Fibroblast of upper back skin (primary cell): ENCODE measurements at places on chromosomes 12 and 14.

DNA sequence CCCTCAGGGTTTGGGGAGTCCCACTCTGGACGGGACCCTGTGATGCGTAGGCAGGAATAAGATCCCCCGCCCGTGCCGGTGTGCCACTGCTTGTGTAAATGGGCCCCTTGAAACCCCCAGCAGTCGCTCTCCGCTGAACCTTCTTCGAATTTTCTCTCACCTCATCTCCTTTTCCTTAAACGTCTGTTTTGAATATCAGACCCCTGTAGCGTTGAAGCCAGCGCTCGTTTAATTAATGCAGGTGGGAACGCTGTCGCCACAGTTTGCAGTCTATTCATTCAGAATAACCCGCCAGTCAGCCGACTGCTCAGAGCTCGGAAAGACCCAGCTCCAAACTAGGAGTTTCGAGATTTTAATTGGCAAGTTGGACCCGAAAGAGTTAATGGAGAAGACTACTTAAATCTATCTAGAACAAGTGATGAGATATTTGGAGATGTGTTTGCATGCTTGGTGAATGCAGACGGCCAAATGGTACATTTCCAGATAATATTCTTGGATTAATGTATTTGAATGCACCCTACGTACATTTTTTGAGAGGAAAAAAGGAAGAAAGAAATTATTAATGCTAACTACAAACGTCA, 739 bp upstream of the PPP2R5E start:
- no peak for DNase-seq

- no peak for DNase-seq
These were observed 2.0 kb upstream of the SLCO1B3 start for GRCh38 chr12:20808521-20808920.

DNA sequence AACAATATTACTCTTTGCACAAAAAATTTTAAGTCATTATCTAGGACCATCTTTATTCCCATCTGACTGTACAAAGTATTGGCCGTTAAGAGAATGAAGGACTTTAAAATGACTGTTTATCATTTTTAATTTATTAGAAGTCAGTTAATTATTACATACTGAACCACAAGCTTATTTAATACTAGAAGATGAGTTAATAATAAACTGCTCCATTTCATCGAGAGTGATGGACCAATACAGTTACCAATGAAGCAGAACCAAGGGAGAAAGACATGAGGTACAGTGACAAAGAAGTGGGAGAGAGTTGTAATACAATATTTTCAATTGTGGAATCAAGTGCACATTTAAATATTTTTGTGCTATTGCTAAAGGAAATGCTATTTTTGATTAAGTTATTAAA, 83.3 kb downstream of the PTPRO start:
- no peak for DNase-seq

GRCh38 chr12:65907513-65907912, 83.2 kb downstream of the HMGA2 start:
- DNase-seq = no peak

- DNase-seq = peak; percentile 8
These were observed 441 bp downstream of the RAB5B start for GRCh38 chr12:55974308-55974730.

GRCh38 chr12:115762936-115763335, 514.6 kb downstream of the MED13L start:
- no peak for DNase-seq

- DNase-seq = peak; percentile 44
These were observed 2.1 kb upstream of the SLC11A2 start for GRCh38 chr12:51028126-51028812.

DNA sequence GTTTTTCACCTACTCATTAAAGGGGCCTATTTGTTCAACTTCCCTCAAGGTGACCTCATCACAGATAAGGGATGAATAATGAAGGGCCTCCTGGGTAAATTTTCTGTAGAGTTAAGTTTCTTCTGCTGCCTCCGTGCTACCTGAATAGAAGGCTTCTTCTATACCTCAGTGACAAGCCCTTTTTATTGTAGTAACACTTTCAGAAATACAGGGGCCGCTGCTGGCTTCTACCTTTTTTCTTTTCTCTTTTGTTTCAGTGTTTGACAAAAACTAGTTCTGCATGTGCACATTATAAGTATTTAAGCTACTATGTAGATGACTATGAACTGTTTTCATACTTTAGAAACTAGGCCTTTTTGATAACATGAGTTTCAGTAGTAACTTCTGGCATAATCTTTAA, 207.0 kb downstream of the NAV3 start:
- no peak for DNase-seq

- no peak for DNase-seq
These were observed 253.3 kb downstream of the ATXN7L3B start for GRCh38 chr12:74790931-74791330.

GRCh38 chr12:1877169-1877878, 41.1 kb downstream of the CACNA2D4 start:
- no peak for DNase-seq

GRCh38 chr12:91361864-91362263, 179.2 kb upstream of the DCN start:
- peak; percentile 45 for DNase-seq

GRCh38 chr14:68586896-68587751, 205.7 kb downstream of the ZFP36L1 start:
- DNase-seq = peak; percentile 62

- DNase-seq = no peak
These were observed 141.3 kb downstream of the CALM1 start for GRCh38 chr14:90538095-90538494.

DNA sequence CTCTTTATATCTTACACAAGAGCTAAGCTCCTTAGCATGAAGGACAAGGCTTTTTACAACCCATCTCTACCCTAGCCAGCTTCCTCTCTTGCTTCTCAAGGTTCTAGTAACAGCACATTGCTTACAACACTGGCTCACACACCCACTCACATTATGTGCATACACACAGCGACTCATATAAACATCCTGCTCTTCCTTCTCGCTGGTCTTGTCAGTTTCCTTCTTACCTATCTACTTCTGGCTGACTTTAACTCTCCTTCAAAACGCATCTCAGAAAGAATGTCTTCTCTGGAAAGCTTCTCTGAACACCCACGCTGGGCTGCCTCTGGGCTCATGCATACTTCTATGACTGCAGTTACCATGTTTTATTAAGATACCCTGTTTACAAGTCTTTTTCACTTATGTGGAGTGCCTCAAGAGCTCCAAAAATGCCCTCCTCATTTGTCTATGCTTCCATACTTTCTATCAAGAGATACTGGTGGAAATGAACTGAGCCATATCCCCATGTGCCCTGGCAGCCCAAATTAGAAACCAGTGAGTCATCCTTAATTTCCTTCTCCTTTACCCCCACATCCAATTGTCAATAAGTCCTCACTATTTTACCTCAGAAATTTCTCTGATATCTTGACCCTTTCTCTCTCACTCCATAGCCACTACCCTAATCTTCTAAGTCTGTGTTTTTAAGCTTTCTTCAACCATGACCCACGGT, 126.9 kb upstream of the KRAS start:
- peak; percentile 55 for DNase-seq

GRCh38 chr14:103445806-103446205, 60.6 kb downstream of the MARK3 start:
- no peak for DNase-seq

GRCh38 chr14:38870296-38870836, 232.7 kb downstream of the SEC23A start:
- no peak for DNase-seq

- DNase-seq = no peak
These were observed 232.1 kb downstream of the FOXN3 start for GRCh38 chr14:89184952-89185351.

- no peak for DNase-seq
These were observed 11.9 kb downstream of the NRDE2 start for GRCh38 chr14:90319634-90320541.

DNA sequence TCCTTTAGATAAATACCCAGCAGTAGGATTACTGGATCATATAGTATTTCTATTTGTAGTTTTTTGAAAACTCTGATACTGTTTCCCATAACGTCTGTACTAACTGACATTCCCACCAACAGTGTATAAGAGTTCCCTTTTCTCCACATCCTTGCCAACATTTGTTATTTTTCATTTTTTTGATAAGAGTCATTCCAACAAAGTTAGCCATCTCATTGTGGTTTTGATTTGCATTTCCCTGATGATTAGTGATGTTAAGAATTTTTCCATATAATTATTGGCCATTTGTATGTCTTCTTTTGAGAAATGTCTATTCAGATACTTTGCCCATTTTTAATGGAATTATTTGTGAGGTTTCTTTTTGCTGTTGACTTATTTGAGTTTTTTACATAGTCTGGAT, 486.0 kb downstream of the FLRT2 start:
- peak; percentile 82 for DNase-seq

GRCh38 chr14:105212541-105213300, 31.6 kb upstream of the NUDT14 start:
- DNase-seq = no peak

DNA sequence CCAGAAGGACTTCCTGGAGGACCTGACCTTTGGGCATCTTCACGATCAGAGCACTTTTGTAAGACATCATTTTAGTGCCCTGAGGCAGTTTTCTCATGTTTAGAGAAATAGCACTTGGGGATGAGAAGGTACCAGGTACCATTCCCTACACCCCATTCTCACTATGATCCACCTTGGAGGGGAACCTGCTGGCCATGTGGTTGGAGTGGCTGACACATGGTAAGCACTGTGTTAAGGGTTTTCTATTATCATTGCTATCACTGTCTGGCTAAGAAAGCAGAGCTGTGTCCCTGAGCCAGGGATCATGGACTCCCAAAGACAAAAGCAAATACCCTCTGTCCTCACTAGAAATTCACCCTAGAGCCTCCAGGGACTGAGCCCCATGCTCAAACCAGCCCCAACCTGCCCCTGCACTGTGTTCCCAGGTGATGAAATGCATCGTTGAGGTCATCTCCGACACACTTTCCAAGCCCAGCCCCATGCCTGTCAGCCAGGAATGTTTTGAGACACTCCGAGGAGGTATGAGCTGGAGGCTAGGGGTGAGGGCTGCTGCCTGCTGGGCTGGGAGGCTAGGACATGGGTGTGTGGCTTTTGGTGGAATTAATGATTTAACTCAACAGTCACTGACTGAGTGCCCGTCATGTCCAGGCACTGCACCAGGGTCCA, 3.4 kb downstream of the CHGA start:
- DNase-seq = no peak

- no peak for DNase-seq
These were observed 500.5 kb downstream of the EGLN3 start for GRCh38 chr14:33450416-33450815.

- DNase-seq = no peak
These were observed 9.5 kb downstream of the BTG1 start for GRCh38 chr12:92136026-92136730.

DNA sequence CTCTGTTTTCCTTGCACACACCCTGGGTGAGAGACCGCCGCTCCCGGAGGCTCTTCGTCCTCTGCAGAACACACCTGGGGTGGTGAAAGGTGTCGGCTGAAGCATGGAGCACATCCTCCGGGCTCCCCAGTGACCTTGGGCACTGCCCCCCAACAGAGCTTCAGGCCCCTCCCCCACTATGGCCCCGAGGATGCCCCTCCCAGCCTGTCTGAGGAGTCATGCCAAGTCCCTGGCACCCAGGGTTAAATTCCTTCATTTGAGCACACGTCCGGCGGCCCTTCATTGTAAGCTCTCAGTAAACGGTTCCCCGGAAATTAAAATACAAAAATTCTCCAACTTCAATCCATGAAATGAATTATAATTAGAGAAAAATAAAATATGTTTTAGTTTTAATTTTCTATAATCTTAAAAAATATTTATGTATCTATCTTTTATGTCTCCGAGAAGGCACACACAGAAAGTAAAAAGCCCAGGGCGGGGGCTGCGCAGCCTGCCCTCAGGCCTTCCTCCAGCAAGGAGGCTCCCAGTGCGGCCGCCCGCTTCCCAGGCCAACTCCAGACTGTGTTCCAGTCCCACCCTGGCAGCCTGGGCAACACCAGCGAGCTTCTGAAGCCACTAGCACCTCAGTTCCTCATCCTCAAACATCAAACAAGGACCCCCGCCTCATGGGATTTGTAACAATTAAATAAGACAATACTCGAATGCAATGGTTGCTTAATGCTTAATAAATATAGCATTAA, 63.5 kb downstream of the TMEM132D start:
- no peak for DNase-seq

GRCh38 chr12:125453751-125454150, 388.5 kb downstream of the AACS start:
- DNase-seq = no peak

DNA sequence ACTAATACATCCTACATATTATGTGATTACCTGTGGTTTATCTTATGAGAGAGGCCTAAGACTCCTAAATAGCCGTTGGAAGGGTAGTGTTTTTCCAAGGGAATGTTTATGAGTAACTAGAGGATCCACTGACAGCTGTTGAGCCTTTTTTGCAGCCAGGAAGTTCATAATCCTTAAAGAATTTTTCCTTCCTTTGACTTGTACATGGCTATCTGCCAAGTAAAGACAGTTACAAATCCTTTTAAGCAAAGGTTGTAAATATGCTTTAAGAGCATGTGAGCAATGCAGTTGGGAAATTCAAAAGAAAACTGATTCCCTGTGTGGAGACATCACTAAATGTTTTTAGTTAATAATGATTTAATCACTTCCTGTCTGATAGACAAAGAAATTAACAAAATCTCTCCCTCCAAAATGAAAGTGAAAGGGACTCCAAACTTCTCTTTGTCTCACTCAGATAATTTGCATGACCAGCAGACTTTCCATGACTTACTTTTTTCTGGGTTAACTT, 333.8 kb downstream of the PDZRN4 start:
- peak; percentile 92 for DNase-seq

GRCh38 chr14:35349496-35350365, 54.8 kb downstream of the NFKBIA start:
- no peak for DNase-seq

- DNase-seq = no peak
These were observed 69.7 kb downstream of the PRKCH start for GRCh38 chr14:61391119-61391518.

DNA sequence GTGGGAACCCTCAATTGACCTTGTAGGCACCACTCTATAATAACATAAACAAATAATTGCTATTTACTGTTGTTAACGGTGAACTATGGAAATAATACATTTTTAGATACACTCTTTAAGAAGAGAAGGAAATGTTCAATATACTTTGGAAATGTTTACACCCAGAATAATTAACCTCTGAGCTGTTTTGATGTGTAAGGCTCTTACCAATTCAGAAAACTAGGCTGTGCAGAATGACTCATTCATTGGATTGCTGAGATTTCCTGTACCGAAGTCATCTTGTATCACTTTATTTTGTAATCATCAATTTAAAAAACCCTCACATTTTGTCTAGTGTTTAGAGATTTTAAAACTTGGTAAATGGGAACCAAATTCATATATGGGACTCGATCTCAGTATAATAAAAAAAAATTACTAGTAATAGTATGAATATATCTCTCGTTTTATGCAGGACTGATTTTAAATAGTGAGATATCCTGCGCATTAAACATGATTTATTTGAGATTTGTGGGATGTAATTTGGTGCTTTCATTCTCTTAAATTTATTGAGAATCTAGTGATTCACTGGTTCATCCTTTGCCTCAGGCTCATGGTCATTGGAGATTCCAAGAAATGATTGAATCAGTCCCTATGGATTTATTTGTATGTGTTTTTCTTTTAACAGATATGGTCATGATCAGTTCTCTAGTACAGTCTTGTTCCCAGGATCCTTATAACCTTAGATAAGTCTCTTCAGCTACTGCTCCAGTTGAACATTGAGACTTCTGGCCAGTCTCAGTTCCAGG, 3.9 kb downstream of the SAMD4A start:
- DNase-seq = peak; percentile 84

GRCh38 chr14:35220920-35221319, 71.3 kb upstream of the PSMA6 start:
- DNase-seq = no peak
